Naive B cell (primary cell): ENCODE measurements at places on chromosomes 3 and 15.

GRCh38 chr3:107065094-107065861 is 312.0 kb upstream of the CCDC54 start:
- no peak overlapping the region for H3K4me3 ChIP-seq
- no peak for DNase-seq
- peaks cover 5% of the 10 kb centered on the region for H3K4me1 ChIP-seq

- H3K27ac ChIP-seq: no peak within 1 kb of the TSS
- peaks cover 19% of the 10 kb centered on the region for H3K4me1 ChIP-seq
- peaks cover 74% of the 10 kb centered on the region for H3K27me3 ChIP-seq
- no peaks in the 10 kb centered on the region for H3K36me3 ChIP-seq
- DNase-seq: no peak
These were observed at the start of gene TPM1 for GRCh38 chr15:63041974-63042876. Gene TPM1 (plus strand): TSS chr15:63042747. CDS start chr15:63042830, 83 bp downstream.

DNA sequence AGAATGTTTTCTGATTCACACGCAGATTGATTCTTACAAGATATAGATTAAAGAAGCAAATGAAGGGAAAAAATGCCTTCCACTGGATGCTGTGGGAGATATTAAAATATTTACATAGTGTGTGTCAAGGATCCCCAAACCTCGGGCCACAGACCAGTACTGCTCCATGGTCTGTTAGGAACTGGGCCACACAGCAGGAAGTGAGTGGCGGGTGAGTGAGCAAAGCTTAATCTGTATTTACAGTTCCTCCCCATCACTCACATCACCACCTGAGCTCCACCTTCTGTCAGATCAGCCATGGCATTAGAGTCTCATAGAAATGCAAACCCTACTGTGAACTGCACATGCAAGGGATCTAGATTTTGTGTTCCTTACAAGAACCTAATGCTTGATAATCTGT is 552.6 kb upstream of the GOLIM4 start:
- no peaks in the 10 kb centered on the region for H3K27me3 ChIP-seq
- no peaks in the 10 kb centered on the region for H3K4me1 ChIP-seq
- DNase-seq: no peak
- H3K36me3 ChIP-seq: no peaks in the 10 kb centered on the region

DNA sequence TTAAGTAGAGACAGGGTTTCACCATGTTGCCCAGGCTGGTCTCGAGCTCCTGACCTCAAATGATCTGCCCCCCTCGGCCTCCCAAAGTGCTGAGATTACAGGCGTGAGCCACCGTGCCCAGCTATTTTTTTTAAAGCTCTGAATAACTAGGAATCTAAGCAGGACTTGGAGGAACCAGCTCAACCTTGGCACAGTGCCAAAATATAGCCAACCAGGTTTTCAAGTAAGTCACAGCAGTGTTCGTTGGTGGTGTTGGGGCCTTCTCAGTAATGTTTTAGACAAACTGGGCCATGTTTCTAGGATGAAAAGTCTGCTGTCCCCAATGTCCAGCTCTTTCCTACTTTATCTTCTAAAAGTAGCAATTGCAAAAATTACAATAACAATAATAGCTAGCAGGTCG is 6.4 kb upstream of the ADAM10 start:
- no peak overlapping the region for H3K27ac ChIP-seq
- DNase-seq: no peak
- no peak overlapping the region for H3K4me3 ChIP-seq
- H3K36me3 ChIP-seq: no peaks in the 10 kb centered on the region

GRCh38 chr15:51864408-51865056 is 35.1 kb downstream of the TMOD3 start:
- H3K36me3 ChIP-seq: peaks cover 45% of the 10 kb centered on the region
- no peak overlapping the region for H3K27ac ChIP-seq
- peaks cover 26% of the 10 kb centered on the region for H3K4me1 ChIP-seq
- DNase-seq: no peak
- no peaks in the 10 kb centered on the region for H3K27me3 ChIP-seq

DNA sequence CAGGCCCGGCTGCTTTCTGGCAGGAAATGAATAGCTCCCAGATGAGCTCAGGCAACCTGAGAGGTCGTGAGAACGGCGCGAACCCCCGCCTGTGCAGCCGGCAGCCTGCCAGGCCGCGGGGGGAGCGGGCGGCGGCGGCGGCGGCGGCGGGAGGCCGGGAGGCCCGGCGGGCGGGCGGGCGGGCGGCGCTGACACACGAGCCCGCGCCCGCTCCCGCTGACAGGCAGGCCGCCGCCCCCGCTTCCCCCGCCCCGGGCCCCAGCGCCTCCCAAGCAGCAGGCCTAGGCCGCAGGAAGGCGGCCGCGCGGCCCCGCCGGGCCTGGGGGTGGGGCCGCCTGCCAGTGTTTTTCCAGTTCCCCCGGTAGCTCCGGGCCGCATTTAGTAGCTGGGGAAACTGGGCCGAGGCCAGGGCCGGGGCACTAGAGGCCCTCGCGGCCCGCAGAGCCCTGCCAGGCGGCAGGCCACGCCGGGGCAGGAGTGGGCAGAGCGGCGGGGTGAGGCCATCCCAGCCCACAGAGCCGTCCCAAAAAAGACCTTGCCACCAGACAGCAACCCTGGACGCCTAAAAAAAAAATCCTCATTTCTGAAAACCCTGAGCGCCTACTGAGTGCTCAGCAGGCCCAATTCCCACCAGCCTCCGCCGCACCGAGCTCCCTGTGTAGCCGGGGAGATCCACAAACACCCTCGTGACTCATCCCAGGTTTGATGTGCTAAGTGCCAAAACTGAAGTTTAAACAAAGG is 5.6 kb downstream of the HES1 start:
- H3K36me3 ChIP-seq: no peaks in the 10 kb centered on the region
- peak; percentile 59 for DNase-seq
- peak overlapping the region; percentile 79 for H3K27ac ChIP-seq
- H3K4me3 ChIP-seq: peak overlapping the region; percentile 55
- no peaks in the 10 kb centered on the region for H3K27me3 ChIP-seq

GRCh38 chr3:128215800-128216495 is 62.7 kb downstream of the EEFSEC start:
- peaks cover 15% of the 10 kb centered on the region for H3K4me1 ChIP-seq
- no peak overlapping the region for H3K27ac ChIP-seq

GRCh38 chr15:64134345-64134829 is 17.1 kb upstream of the SNX22 start:
- H3K4me1 ChIP-seq: peaks cover 22% of the 10 kb centered on the region
- H3K27me3 ChIP-seq: no peaks in the 10 kb centered on the region
- peaks cover 13% of the 10 kb centered on the region for H3K36me3 ChIP-seq
- DNase-seq: no peak
- no peak overlapping the region for H3K4me3 ChIP-seq

GRCh38 chr15:81279621-81280485 is 44.1 kb downstream of the STARD5 start:
- DNase-seq: no peak
- H3K27me3 ChIP-seq: no peaks in the 10 kb centered on the region
- peak overlapping the region; percentile 45 for H3K27ac ChIP-seq
- peaks cover 44% of the 10 kb centered on the region for H3K4me1 ChIP-seq
- peaks cover 9% of the 10 kb centered on the region for H3K36me3 ChIP-seq

- no peak for DNase-seq
- H3K27ac ChIP-seq: no peak overlapping the region
- no peaks in the 10 kb centered on the region for H3K27me3 ChIP-seq
- no peaks in the 10 kb centered on the region for H3K36me3 ChIP-seq
- no peak overlapping the region for H3K4me3 ChIP-seq
- peaks cover 14% of the 10 kb centered on the region for H3K4me1 ChIP-seq
These were observed 6.0 kb downstream of the PRKCI start for GRCh38 chr3:170228093-170228766.

GRCh38 chr15:42215913-42216829 is 8.1 kb upstream of the VPS39 start:
- no peaks in the 10 kb centered on the region for H3K27me3 ChIP-seq
- H3K36me3 ChIP-seq: peaks cover 13% of the 10 kb centered on the region
- no peak overlapping the region for H3K4me3 ChIP-seq
- peak overlapping the region; percentile 7 for H3K27ac ChIP-seq
- DNase-seq: no peak

- no peak for DNase-seq
- H3K27ac ChIP-seq: no peak overlapping the region
- no peaks in the 10 kb centered on the region for H3K36me3 ChIP-seq
- H3K27me3 ChIP-seq: no peaks in the 10 kb centered on the region
- no peaks in the 10 kb centered on the region for H3K4me1 ChIP-seq
These were observed 880.1 kb downstream of the PDCD6IP start for GRCh38 chr3:34678575-34678974.

DNA sequence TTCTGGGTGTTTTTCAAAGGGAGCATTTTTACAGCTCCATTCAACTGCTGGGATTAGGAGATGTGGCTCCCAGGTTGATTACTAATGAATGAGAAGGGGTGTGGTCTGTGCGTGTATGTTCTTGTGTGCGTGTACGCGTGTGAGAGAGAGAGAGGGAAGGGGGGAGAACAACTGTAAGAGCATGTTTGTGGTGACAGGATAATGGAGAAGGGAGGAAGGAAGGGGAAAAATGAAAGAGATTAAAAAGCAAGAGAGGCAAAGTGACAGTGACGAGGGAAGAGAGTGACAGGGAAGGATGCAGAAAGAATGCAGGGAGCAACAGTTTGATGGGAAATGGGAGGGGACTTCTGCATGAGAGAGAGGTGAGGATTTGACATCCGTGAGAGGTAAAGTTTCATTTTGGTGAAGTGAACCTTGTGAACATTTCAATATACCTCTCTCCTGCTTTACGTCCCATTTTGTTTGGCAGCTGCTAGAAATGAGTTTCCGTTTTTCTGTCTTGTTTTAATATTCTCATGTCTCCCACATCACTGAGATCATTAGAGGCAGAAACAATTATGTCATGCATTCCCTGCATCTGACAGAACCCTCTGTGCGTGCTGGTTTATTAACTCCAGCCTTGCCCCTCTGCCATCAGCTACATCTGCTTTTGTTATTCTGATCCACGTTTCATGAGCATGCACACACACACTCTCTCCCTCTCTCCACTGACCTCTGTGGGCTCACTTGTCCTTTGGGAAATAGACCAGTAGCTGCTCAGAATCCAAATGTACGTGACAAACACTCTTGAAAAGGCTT is 161.6 kb downstream of the GAP43 start:
- H3K4me3 ChIP-seq: peak overlapping the region; percentile 96
- H3K27me3 ChIP-seq: peaks cover 12% of the 10 kb centered on the region
- peak; percentile 3 for DNase-seq
- H3K36me3 ChIP-seq: no peaks in the 10 kb centered on the region
- H3K27ac ChIP-seq: peak overlapping the region; percentile 99

- no peaks in the 10 kb centered on the region for H3K27me3 ChIP-seq
- H3K27ac ChIP-seq: peak overlapping the region; percentile 85
- no peak for DNase-seq
- peak overlapping the region; percentile 76 for H3K4me3 ChIP-seq
These were observed 32.1 kb upstream of the AP4E1 start for GRCh38 chr15:50876260-50876988.

GRCh38 chr3:38545983-38546382 is 49.8 kb downstream of the EXOG start:
- H3K4me1 ChIP-seq: no peaks in the 10 kb centered on the region
- H3K36me3 ChIP-seq: no peaks in the 10 kb centered on the region
- peaks cover 7% of the 10 kb centered on the region for H3K27me3 ChIP-seq
- DNase-seq: no peak

GRCh38 chr3:133477487-133477886 is 77.6 kb downstream of the BFSP2 start:
- H3K4me1 ChIP-seq: peaks cover 62% of the 10 kb centered on the region
- no peaks in the 10 kb centered on the region for H3K36me3 ChIP-seq
- DNase-seq: peak; percentile 14
- H3K27me3 ChIP-seq: no peaks in the 10 kb centered on the region
- peak overlapping the region; percentile 8 for H3K4me3 ChIP-seq

GRCh38 chr15:29571792-29572431 is 250.4 kb downstream of the TJP1 start:
- H3K27ac ChIP-seq: no peak overlapping the region
- no peak for DNase-seq
- peaks cover 47% of the 10 kb centered on the region for H3K27me3 ChIP-seq
- peak overlapping the region; percentile 38 for H3K4me3 ChIP-seq
- H3K4me1 ChIP-seq: peaks cover 4% of the 10 kb centered on the region

DNA sequence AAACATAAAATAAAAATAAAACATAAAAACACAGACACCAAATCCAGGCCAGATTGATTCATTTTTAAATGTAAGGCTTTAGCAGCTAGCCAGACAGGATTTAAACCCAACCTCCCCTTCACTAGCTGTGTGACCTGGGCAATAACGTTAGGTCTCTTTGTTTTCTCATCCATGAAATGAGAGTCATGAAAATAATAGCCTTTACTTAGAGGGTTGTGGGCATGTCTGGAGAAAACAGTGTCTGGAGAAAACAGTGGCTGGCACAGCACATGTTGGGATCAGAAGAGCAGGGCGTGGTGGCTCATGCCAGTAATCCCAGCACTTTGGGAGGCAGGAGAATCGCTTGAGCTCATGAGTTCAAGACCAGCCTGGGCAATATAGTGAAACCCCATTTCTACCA is 1.9 kb upstream of the DPPA4 start:
- peaks cover 27% of the 10 kb centered on the region for H3K4me1 ChIP-seq
- no peak overlapping the region for H3K4me3 ChIP-seq
- H3K27me3 ChIP-seq: peaks cover 33% of the 10 kb centered on the region

DNA sequence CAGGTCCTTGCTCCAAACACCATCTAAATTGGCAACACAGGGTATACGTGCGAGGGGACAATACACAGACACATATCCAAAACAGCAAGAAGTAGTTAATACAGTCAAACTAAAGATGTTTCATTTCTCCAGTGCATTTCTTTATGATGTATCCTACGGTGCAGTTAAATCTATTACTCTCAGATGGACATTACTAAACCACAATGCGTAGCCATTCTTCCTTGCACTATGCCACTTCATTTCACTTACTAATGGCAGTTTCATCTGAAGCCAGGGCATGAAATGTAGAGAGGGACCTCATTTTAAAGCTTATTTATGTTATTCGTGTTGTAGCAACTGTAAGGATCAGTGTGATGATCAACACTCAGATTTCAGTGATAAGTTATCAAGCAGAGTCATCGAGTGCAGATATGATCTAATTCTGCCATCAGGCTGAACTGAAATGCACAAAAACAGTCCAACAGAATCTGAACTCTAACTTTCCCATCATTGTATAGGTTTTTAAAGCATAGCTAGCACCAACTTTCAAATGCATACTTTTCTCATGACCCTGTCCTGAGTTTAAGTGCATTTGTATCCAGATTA is 14.5 kb downstream of the TNIK start:
- no peak overlapping the region for H3K4me3 ChIP-seq
- H3K27ac ChIP-seq: no peak overlapping the region
- H3K27me3 ChIP-seq: no peaks in the 10 kb centered on the region
- no peaks in the 10 kb centered on the region for H3K4me1 ChIP-seq
- H3K36me3 ChIP-seq: no peaks in the 10 kb centered on the region

DNA sequence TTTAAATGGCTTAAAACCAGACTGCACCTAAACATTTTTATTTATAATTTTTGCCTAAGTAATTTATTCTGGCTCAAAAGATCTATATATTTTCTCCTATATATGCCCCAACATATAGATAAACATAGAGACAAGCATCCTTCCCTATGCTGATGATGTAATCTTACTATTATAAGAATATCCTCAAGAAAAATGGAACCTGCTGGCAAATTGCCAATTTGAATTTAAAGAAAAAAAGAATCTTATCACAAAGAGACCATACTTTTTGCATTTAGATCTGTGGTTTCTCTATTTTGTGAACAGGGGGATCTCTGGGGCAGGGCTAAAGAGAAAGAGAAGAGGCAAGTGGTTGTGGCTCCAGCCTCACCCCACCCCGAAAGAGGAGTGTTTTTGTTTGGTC is 107.2 kb upstream of the CMC1 start:
- no peak for DNase-seq
- H3K36me3 ChIP-seq: no peaks in the 10 kb centered on the region
- H3K27me3 ChIP-seq: no peaks in the 10 kb centered on the region
